Stimulated activated CD4-positive, alpha-beta T cell treated with anti-CD3 and anti-CD28 coated beads, Interleukin-4, amount 100 ng/mL, for 1 hour (primary cell): ENCODE measurements at places on chromosomes 6 and 20.

DNA sequence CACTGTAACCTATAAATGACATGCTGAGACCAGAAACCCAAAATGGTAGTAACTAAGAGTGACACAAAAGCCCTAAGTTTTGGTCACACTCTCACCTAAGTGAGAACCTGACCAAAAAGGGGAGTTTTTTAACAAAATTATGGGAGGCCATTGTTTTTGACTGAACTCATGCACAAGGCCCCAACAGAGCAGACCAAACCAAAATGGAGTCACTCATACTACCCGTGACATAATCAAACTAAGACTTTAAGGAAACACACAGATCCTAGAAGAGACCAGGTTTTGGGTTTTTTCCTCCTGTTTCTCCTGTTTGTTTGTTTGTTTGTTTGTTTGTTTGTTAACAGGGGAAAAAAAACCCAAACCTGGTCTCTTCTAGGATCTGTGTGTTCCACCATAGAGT, 49.2 kb upstream of the MRAP2 start:
- no peak for DNase-seq

DNA sequence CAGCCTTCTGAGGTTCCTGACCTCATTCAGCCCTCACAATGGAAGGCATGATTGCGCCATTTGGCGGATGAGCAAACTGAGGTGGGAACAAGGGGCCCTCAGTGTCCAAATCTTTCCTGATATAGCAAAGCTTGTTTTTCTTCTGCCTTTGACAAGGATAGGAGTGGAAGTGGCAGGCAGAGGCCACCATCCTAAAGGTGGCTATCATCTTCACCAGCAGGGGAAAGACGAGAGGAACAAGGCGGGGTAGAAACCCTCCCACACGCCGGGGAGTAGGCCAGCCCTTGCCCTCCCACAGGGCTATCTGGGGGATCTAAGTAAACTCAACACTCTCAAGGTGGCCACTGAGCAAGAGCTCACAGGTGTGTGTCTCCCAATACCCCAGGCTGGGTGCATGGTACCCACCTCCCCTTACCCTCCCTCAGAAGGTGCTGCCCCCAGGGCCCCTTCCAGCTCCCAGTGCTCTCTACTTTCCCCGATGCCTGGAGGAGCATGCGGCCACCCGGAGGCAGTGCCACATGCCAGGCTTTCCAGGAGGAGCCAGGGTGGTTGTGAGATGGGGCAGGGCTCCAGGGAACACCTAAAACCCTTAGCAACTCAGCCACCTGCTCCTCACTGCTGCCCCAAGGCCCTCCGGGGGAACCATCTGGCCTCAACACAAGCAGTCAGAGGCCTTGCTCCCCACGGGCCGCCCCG, 11.2 kb downstream of the SPDEF start:
- DNase-seq: no peak

DNA sequence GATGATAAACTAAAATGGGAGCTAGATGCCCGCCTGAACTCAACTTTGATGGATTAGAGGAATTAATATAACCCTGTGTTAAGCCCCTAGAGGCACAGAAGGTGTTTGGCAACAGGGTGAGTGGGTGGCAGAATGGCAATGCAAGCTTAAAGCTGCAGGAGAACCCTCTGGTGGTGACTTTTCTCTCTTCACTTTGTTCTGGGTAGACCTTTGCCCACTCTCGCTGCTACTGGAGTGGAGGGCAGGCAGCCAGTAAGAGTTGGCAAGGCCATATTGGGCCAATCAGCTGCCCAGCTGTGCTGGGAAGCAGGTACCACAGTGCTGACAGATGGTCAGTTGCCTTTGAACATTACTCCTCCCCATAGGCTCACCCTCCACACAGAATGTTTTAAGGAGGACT, 468.2 kb downstream of the MMUT start:
- DNase-seq: no peak

GRCh38 chr6:70289299-70289698, 13.6 kb downstream of the COL9A1 start:
- no peak for DNase-seq

DNA sequence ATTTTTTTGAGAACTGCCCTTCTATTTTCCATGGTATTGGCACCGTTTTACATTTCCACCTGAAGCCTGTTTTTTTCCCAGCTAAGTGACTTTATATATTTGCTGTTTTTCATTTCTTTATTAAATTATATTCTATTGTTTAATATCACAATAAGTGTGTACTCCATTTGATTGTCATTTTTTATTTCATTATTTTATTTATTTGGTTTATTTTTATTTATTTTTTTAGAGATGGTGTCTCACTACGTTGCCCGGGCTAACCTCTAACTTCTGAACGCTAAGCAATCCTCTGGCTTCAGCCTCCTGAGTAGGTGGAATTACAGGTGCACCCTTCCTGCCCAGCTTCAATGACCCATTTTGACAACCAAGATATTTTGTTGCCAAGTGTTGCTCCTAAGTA, 202.6 kb downstream of the SIM1 start:
- DNase-seq: no peak

DNA sequence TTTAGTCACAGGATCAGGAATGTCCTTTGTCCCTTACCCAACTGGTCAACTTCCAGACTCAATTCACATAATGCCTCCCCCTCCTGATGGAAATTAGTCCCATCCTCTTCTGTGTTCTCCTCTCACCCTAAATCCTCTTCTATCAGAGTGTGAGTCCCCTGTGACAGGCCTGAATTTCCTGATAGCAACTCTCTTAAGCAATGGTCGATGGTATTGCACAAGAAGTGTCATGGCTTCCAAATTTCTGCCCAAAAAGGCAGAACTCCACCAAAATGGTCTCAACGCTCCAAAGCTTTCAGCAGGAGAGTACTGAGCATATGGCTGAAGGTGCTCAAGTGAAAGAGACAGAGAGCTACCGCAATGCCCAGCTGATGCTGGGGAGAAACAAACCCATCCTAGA, 2.4 kb downstream of the PREP start:
- no peak for DNase-seq

GRCh38 chr20:43028470-43028869, 161.2 kb downstream of the PTPRT start:
- DNase-seq: no peak

GRCh38 chr6:30357678-30358540, 13.0 kb downstream of the RPP21 start:
- peak; percentile 36 for DNase-seq

DNA sequence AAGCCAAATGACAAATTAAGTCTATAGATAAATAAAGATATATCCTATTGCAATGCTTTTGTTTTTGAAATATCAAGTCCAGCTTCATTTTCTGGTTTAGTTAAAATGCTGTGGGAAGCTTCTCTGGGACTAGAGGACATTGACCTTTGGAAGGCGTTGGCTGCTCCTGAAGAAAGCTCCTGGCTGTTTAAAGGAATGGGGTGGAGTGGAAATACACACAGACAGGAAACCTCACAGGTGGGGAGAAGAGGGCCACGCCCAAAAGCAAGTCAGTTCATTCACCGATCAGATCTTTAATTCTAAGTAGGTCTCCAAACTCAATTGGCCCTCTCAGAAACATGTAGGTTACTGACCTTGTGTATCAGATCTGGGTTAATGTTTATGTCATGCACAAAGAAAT, 59.6 kb downstream of the SPTLC3 start:
- DNase-seq: no peak

- no peak for DNase-seq
Observed at GRCh38 chr6:10591422-10592160, 70.4 kb downstream of the GCNT2 start.

GRCh38 chr6:110484321-110484720, 7.9 kb upstream of the SLC22A16 start:
- DNase-seq: no peak

DNA sequence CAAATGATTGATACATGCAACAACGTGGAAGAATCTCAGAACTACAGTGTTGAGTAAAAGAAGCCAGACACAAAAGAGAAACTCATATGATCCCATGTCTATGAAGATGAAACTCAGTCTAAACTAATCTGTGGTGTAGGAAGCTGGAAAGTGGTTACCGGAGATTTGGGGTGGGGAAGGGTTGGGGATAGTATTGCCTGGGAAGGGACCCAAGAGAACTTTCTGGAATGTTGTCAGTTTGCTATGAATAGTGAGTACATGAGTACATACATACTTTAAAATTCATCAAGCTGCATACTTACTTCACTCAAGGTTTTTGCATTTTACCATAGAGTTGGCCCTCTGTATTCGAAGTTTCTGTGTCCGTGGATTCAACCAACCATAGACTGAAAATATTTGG, 106.0 kb downstream of the SAMD5 start:
- DNase-seq: no peak

GRCh38 chr6:134848076-134848475, 101.8 kb downstream of the ALDH8A1 start:
- DNase-seq: no peak

DNA sequence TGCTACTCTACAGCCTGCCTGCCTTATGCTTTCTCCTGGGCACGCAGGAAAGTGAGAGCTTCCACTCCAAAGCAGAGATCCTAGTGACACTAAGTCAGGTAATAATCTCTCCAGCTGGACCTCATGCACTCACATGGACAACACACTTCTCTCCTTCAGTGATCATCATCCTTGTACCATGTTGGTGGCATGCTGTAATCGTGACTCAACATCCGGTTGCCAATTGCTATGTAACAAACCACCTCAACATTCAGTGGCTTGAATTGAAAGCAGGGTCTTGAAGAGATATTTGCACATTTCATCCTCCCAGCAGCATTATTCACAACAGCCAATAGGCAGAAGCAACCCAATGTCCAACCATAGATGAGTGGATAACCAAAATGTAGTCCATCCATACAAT, 40.3 kb upstream of the PPP1R3G start:
- no peak for DNase-seq

GRCh38 chr6:135572051-135572450, 74.5 kb upstream of the AHI1 start:
- DNase-seq: no peak
